ENCODE measurements at places on chromosomes 7 and 10.
A peak's percentile ranks its signal among the peaks of the same experiment; 100 is the strongest.

- no peak for DNase-seq
Observed at GRCh38 chr7:86914551-86914950, 144.9 kb downstream of the ELAPOR2 start.

DNA sequence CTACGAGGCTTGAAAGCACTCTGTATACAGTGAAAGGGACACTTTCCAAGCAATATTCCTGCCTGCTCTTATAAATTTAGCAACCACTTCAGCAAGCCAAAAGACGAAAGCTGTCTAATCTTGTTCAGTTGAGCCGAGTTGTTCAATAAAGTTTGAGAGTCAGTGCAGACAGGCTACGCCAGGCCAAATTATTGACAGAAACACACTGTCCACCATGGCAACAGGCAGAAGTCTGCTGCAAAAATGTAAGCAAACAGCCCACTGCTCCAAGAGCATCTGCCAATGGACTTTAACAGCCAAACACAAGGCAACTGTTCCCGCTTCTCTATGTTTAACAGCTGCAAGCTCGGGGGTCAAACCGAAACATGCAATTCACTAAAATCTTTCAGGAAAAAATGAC is 85.7 kb downstream of the GLI3 start:
- no peak for DNase-seq

- no peak for DNase-seq
Observed at GRCh38 chr10:44715136-44715535, 196.0 kb upstream of the TMEM72 start.

DNA sequence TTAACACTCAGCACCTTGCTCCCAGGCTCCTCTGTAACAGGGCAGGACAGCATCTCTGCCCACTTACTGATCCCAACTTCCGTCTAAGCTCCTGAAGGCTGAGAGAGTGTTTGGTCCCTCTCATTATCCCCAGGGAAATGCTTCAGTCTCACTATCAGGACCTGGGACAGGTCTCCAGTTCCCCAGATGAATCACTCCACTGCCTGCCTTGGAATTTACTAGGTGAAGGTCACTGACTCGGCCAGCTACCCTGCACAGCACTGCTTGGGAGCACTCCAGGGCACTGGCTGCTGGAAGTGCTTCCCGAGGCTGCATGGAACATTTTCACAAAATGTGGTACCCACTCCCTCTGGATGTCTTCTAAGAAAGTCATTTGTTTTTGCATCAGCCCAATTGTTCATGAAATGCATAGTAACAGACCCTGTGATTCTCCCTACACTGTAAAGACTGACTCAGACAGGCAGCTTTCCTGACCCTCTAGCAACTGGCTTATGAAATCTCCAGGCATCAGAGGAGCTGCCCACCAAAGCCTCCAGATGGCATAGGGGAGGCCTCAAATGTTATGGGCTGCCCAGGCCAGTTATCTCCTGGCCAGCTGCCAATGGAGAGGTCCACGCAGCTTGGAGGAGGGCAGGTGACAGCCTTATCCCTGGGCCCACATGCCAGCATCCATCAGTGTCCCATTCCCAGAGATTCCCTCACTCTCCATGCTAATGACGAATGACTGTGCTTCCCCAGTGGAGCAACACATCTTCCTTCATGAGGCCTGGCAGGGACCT is 89.1 kb downstream of the GFRA1 start:
- DNase-seq: peak; percentile 33

- DNase-seq: peak; percentile 98
Observed at GRCh38 chr10:7787857-7788638, at the start of the genes ATP5F1C and KIN. Gene ATP5F1C (plus strand): TSS chr10:7788177. CDS start chr10:7788208, 31 bp downstream. Gene KIN (minus strand): TSS chr10:7787993. CDS start chr10:7787933, 60 bp downstream.

- DNase-seq: peak; percentile 11
Observed at GRCh38 chr7:63067897-63068585, 930.6 kb upstream of the ZNF722 start.

DNA sequence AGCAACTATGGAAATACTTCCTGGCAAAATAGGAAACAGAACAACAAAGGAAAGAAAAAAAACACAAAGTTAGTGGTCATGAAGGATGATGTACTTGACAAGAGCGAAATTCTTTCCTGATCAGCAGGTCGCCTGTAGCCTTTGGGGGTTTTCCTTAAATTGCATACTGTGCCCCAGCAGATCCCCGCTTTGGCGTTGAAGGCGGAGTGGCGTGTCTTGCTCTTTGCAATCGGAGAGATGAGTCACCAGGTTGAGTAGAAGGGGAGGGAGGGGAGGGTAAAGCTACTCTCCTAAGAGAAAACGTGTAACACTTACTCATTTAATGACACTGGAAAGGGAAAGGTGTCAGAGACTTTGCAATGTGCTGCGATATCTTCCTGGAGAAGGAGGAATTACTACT is 587.2 kb downstream of the SORCS1 start:
- no peak for DNase-seq
